ENCODE measurements at places on chromosomes 4 and X.
A peak's percentile ranks its signal among the peaks of the same experiment; 100 is the strongest.

DNA sequence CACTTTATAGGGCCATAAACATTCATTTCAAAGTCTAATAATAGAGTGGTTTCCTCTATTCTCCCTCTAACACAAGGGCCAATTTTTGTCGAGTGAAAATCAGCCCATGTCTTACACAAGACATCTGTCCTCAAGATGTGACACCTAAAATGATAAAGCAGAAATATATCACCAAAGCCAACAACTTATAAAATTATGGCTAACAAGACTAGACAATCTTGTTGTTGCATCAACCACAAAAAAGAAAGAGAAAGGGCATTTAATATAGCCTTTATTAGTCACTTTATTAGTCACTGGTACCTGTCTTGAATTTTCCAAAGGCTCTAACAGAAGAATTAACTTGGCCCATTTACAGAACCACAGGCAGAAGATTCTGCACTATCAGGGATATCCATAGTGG is 161.6 kb downstream of the SMIM20 start:
- no peak for DNase-seq

DNA sequence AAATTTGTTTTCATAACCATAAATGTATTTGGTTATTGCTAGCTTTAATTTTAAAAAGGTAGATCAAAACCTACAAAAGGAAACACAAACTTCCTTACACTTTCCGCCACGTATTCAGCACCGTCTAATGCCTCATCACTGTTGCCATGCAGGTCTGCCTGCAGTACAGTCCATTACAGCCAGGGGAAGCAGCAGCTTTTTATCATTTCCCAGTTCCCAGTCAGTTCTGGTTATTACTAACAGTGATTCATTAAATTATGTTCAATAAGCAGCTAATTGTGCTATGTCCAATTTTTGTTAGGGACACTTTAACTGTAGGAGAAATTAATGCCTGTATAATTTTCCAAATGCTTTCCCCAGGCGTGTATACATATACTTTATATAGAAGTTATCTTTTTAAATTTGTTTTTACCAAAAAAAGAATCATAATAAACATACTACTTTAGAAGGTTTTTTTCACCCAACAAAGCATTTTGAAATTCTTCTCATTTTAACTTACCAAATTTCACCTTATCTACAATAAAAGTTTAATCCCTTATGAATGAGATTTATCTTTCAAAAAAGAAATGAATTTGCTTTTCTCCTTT is 93.3 kb downstream of the ANXA3 start:
- DNase-seq = peak; percentile 89

DNA sequence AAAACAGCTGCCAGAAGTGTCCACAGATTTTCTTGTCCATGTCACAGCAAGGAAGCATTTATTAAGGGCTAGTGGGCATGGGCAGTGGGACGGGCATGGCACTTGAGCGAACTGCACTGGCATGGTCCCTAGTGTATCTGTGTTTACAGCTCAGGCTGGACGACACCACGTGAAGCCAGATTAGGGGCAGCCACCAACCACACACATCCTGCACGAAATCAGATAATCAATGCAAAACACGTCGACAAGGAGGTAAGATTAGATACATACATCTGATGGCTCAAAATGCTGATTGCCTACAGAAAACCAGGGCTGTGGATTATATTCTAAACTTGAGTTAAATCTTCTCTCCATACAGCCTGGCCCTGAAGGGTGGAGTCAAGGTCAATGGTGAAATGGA is 103.8 kb upstream of the ATP6AP2 start:
- DNase-seq = no peak

DNA sequence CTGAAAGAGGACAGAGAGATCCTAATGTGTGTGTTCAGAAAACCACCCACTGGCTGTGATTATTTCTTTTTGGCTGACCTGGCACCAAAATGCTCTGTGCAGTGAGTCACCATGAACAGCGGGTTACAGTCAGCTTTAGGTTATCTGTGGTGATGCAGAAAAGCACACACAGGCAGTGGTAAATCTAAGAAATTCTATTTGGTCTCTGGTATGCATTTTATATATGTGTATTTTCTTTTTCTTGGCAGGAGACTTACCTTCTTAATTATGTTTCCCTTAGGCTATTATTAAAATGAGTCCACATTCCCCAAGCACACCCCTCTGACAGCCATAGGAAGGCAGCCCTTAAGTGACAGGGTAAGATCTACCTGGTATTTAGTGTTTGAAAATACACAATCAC is 79.1 kb upstream of the TFDP3 start:
- no peak for DNase-seq

GRCh38 chrX:45747905-45748304 is 547.2 kb upstream of the DIPK2B start:
- no peak for DNase-seq

DNA sequence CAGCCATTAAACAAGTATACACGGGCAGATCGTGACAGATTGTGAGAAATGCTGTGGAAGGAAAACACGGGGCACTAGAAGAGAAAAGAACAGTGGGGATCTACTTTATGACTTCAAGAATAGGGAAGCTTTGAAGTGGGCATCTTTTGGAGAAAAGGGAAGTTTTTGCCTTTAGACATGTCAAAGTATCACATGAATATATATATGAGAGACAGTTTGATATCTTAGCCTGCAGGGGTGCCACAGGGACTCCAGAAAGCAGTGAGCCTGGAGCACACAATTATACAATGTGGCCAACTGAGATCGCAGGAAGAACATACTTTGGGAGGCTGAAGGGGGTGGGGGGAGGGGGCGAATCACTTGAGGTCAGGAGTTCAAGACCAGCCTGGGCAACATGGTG is 35.7 kb downstream of the RELL1 start:
- peak; percentile 29 for DNase-seq

GRCh38 chr4:145881989-145882388 is 56.6 kb downstream of the ZNF827 start:
- no peak for DNase-seq

DNA sequence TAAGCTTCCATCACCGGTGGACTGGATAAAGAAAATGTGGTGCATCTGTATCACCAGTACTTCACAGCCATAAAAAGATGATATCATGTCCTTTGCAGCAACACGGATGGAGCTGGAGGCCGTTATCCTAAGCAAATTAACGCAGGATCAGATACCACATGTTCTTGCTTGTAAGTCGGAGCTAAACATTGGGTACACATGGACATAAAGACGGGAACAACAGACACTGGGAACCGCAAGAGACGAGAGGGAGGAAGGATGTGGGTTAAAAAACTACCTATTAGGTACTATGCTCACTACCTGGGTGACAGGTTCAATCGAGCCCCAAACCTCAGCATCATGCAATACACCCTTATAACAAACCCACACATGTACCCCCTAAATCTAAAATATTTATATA is 16.3 kb upstream of the IDS start:
- DNase-seq = no peak

DNA sequence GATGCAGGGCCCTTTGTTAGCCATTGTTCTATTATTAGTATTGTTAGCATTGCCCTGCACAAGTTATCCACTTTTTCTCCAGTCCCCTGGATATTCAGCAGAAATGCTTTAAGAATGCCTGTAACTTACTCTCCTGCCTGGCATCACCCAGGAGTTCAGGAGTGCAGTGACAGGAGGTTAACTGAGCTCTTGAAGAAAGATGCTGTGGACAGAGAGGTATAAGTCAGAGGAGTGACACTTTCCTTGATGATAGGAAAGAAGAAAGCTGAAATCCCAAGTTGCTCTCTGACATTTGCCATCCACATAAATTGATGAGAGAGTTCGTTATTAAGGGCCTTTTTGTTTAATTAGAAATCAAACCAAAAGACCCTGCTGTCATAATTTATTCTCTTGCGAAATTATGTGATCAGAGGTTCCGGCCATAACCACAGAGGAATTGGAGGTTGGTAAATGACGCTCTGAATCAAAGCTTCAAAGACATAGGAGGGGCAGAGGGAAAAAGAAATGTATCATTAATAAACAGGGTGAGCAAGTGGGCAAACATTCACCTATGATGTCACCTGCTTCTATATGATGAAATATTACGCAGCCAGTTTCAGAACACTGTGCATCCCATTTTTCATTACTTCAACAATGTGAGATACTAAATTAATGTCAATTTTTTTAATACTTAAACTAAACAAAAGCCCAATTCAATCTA is 230.2 kb upstream of the JADE1 start:
- DNase-seq = no peak

DNA sequence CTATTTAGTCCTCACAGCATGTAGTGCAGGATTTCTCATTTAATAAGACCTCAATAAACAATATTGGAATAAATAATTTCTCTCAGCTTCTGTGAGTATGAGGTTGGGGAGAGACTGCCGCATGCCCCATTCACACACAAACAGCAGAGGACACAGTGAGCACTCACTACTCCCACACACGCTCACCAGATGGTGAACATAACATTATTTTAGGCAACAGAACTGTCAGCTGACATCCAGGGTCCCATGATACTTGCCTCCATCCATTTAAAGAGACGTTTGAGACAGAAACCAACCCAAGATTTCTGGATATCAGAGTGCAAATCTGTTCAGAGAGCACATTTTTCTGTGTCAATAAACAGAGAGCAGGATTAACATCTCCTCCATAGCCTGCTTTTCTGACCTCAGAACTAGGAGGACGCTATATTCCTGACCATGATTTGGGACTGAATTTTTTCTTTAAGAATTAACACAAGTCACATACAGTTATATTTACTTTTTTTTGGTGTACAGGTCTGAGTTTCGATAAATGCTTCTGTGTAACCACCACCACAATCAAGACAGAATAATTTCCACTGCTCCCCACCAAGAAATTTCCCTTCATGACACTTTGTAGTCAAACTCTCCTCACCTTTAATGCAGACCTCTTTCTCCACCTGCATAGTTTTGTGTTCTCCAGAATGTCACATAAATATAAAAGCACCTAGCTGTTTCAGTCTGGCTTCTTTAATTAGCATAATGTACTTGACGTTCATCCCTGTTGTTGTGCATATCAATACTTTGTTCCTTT is 16.7 kb downstream of the GPRIN3 start:
- DNase-seq = no peak

DNA sequence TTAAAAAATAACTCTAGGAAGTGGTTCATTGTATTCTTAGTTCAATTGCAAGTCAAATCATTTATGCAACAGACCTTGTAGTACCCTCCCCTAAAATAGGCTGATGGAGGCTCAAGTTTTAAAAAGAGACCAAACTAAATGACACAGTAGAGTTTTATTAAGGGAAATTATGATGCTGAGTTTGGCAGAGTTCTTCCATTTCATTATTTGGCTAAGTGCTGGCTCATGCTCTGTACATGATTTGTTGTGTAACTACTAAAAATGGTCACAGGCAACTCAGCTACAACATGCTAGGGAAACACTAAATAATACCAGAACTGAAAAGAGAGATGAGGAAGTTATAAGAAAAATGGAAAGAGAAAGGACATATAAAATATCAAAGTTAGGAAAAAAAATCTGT is 96.1 kb upstream of the TFDP3 start:
- no peak for DNase-seq

DNA sequence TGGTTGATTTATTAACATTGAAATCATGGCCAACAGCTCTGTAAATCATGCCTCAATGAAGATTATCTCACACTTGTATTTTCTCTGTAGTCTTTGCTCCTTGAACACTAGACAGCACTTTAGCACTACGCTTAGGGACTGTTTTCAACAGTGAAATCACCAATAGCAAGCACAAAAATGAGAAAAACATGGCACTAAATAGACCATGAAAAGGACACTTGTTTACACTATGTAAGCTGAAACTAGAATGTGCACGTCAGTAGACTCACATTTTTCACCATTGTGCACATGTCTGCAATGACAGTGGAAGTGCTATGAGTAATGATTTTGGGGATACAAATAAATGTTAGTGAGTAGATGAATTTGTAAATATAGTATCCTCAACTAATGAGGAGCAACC is 3.1 kb downstream of the BMP2K start:
- DNase-seq = peak; percentile 19

DNA sequence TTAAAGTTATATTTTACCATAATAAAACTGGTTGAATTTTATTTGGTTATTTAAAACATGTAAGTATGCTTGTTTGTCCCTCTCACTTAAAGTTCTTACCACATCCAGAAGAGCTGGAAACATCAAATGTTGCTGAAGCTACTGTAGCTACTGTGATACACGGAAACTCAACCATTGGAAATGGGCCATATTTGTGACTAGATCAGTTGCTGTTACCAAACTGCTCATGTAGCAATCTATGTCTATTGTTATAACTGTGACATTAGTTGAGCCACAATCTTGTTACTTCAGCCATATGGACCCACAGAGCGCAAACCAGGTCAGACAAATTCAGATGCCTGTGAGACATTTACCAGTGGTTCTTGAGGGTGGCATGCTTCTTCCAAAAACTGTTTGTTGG is 41.6 kb downstream of the NDNF start:
- no peak for DNase-seq

DNA sequence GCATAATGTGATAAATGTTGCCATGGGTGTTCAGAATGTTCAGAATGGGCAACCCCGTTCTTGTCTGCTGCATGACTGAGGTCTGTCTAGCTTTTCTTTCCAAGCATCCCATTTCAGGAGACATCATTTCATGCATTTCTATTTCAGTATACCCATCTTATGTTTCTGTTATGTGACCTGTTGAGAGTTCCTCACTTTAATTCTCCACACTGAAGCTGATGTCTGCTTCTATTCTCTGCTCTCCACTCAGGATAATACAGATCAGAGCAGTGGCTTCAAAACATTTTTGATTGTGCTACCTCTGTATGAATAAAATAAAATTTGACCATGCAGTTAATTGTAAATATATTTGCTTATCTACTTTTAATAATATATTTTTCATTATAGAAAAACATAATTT is 398.6 kb downstream of the ARHGAP24 start:
- no peak for DNase-seq

DNA sequence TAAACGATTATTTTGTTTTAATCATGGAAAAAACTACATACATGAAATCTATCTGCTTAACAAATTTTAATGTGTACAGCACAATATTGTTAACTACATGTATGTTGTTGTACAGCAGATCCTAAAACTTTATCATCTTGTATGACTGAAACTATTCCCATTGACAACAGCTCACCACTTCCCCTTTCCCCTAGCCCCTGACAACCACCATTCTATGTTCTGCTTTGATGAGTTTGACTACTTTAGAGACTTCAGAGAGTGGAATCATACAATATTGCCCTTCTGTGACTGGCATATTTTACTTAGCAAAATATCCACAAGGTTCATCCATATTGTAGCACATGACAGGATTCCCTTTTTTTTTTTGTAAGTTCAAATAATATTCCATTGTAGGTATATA is 185.9 kb downstream of the CFAP299 start:
- peak; percentile 60 for DNase-seq

DNA sequence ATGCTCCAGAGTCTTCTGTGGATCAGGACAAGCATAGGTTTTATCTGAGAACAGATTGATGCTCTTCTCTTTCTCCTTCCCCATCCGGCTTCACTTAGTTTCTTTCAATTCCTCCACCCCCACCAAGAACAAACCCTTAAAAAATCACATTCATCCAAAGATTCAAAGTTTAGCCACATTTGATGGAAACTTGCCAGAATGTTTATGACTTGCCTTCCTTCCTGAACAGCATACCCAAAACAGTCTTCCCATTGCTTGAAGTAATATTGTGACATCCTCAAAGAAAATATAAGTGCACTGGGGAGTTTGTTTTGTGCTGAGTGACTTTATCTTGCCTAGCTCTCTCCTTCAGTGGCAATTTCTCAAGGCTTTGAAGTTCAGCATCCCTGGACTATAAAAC is 83.0 kb downstream of the MAGEB17 start:
- no peak for DNase-seq

GRCh38 chr4:100379583-100380105 is 138.2 kb downstream of the EMCN start:
- no peak for DNase-seq
